ENCODE measurements at places on chromosomes 13 and 19.

DNA sequence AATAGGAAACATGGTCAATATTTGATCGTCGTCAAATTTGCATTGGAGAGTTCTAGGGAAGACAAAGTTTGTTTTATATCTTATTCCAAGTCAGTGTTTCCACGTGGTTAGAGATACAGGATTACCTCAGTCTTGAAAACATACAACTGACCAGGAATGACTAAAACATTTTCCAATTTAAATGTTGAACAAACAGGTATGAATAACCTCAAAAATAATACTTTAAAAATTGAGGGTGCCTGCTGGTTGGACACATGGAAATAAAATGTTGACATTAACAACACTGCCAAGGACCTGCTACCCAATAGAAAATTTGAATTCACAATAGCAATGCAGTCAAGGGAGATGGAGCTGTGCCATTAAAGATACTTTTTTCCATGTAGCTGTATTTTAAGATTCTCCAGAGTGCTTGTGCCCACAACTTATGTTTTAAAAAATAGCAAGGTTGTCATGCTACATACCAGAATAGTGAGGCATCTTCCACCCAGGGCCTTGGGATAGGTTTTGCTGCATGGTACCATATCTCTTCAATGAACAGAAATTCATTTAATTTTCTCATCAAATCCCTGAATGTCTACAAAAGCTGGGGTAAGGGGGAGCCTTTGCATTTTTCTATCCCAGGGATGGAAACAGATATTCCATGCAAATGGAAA is 260.8 kb downstream of the EFNB2 start:
- no peak for DNase-seq

GRCh38 chr19:35208121-35208520 is 20.4 kb downstream of the FAM187B start:
- no peak for DNase-seq

- DNase-seq = no peak
Observed at GRCh38 chr13:59099182-59099974, 1064.3 kb downstream of the DIAPH3 start.

- DNase-seq = no peak
Observed at GRCh38 chr19:51508059-51508733, 6.6 kb upstream of the SIGLEC12 start.

DNA sequence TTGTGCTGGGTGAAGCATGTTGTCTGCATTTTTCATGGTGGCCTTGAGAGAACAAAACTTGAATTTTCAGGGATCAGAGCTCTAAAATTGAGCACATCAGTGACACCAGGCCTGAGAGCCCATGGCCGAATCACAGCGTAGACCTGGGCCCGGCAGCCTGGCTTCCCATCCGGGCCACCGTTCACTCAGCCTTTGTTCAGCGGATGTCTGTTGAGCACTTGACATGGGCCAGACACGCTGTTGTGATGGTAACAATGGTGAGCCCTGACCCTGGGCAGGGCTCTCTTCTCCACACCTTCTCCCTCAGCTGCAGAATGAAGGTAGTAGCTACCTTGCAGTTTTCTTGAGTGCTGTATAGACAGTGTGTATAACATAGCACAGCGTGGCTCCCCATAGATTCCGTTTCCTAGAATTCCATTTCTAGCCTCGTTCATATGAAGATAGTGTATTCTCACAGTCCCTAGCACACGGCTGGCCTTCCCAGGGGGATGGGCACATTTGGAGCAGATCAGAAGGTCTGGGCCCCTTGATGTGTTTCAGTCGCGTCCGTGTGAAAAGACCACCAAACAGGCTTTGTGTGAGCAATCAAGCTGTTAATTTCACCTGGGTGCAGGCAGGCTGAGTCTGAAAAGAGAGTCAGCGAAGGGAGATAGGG is 75.3 kb downstream of the RAB20 start:
- no peak for DNase-seq

- DNase-seq = no peak
Observed at GRCh38 chr19:17220207-17220758, 5.1 kb downstream of the USE1 start.

GRCh38 chr13:68168448-68168847 is 938.3 kb upstream of the PCDH9 start:
- DNase-seq = no peak

DNA sequence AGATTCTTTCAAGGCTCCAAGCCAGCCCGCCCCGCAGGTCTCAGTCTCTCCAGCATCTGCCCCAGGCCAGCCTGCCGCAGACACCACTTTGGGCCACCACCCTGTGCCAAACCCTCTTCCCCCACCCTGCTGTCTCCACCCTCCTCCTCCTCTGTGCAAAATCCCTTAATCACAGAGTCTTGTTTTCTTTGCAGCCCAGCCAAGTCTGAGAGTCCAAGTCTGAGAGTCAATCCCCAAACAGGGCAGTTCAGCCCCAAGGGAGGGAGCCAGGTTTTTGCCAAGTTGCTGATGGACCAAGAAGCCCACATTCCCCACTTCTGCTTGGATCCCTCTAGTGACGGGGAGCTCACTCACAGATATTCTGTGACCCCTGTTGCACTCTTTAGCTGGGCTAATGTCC is 3.1 kb downstream of the ADAMTS10 start:
- no peak for DNase-seq

DNA sequence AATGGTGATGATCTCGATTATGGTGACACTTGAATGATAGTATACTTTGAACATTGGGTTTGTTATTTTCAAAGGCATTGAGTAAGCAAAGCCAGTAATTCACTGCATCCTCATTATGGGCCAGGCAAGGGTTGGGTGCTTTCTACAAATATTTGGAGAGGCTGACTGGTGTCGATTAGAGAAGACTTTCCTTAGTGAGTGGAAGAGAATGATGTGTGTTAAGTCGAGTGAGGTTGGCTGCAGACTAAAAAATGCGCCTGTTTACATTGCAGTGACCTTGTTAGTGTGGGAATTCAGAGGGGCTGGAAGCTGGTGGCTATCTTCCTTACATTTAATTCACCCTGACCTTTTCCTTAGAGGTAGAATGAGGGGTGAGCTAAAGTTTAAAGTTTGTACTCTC is 22.4 kb upstream of the RNF113B start:
- no peak for DNase-seq

DNA sequence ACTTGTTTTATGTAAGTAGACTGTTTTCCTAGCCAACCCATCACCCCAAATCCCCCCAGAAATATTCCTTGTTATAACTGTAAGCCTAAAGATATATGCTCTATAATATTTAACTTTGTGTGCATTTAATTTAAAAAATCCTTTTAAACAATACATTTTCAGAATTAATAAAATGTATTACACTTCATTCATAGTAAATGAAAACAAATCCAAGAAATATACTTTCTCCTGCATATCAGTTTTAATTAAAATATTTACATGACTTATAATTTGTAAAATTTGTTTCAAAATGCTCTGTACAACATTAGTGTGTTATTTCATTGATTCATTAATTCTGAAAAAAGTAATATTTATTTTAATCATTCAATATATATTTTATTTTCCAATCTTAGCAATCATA is 669.1 kb upstream of the PCDH20 start:
- no peak for DNase-seq

- DNase-seq = no peak
Observed at GRCh38 chr19:52532480-52532879, 5.0 kb downstream of the ZNF808 start.

DNA sequence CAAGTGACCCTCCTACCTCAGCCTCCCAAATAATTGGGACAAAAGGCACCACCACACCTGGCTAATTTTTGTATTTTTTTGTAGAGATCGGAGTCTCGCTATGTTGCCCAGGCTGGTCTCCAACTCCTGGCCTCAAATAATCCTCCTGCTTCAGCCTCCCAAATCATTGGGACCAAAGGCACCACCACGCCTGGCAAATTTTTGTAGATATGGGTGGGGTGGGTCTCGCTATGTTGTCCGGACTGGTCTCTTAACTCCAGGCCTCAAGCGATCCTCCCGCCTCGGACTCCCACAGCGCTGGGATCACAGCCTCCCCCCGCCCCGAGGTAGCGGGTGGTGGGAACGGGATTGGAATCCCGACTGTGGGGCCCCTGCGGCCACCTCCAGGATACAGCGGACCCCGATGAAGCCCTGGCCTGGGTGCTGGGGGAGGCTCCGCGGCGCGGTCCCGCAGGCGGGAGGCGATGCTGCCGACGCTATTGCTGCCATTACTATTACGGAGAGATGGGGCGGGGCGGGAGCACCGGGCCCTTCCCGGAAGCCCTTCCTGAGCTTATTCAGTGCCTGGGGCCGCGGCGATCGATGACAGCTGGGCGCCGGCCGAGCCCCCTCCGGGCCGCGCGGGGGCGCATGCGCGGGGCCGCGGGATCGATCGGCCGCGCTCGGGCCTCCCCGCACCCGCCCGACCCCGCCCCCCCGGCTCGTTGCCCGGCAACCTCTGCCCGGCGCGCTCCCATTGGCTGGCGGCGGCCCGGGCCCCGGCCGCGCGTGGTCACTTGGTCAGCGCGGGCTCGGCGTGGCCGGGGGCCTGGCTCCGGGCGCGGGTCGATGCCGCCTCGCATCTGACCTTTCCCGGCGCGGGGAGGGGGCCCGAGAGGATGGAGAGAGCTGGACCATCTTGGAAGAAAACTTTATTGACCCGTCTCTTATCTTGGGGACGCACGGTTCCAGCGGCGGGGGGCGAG is 27.9 kb upstream of the ONECUT3 start:
- no peak for DNase-seq

GRCh38 chr13:42355491-42356183 is 83.7 kb downstream of the AKAP11 start:
- no peak for DNase-seq

GRCh38 chr13:105491345-105491744 is 1044.1 kb downstream of the EFNB2 start:
- DNase-seq = no peak

DNA sequence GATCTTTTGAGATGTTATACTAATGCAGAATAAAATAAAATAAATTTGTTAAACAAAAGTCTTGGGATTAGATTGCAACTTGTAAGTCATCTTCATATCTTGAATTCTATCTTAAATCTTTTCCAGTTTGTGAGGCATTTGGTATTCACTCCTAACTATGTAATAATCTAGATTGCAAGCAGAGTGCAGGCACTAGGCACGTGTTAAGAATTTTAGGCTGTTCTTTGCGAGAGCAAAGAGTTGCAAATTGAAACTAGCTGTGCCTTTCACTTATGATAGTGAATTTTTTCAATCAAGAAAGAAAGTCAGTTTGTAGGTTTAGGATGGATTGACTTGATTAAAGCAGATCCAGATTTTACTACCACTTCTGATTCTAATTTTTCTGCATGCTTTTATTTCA is 264.1 kb upstream of the SPRY2 start:
- no peak for DNase-seq

GRCh38 chr13:41117869-41118268 is 14.7 kb downstream of the KBTBD6 start:
- no peak for DNase-seq

DNA sequence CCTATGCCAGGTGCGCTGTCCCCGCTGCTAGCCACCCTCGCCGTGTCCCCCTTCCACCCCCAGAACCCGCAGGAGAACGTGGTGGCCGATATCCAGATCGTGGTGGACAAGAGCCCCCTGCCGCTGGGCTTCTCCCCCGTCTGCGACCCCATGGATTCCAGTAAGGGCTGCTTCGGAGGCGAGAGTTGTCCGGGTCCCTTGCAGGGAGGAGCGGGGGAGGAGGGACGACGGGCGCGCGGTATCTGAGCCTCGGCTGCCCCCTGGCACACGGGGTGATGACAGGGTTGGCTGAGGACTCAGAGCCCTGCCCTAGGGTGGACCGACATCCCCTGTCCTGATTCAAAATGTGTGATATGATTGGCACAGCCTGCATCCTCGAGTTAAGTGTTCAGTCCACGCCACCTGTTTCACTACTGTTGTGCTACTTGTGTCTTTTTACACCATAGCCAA is 653 bp downstream of the MVB12A start:
- no peak for DNase-seq

DNA sequence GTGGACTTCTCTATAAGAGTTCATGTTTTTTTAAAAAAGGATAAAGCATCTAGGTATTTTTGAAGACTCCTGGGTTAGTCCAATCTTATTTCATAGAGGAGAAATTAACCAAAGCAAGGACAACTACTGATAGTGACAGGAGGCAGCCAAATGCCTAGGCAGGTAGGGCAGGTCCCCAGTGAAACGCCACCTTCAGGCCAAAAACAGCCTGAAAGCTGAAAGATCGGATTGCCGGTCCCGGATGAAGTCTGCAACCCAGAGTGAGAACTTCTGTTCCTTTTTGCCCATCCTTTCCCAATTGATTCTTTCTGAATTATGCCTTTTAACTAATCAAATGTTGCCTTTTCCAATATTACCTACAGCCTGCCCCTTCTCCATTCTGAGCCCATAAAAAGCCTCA is 6.1 kb upstream of the GGACT start:
- DNase-seq = no peak

GRCh38 chr13:113297370-113298042 is 467 bp downstream of the LAMP1 start:
- peak; percentile 16 for DNase-seq

DNA sequence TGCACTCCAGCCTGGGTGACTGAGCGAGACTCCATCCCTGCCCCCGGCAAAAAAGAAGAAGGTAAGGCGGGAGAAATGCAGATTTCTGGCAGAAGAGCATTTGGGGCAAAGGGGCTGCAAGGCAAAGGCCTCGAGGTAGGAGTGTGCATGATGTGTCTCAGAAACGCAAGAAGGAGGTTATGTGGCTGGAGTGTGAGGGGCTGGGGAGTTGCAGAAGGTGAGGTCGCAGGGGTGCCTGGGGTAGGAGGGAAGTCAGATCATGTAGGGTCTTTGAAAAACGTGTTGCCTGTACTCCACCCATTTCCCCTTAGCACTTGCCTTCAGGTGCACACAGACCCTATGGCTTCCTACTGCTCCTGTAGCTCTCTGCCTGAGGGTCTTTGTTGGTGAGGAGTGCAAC is 29.9 kb downstream of the KCTD15 start:
- DNase-seq = no peak

GRCh38 chr13:113638173-113638746 is 19.7 kb downstream of the ATP4B start:
- DNase-seq = no peak

- DNase-seq = no peak
Observed at GRCh38 chr19:46863818-46864629, 3.2 kb downstream of the ARHGAP35 start.

DNA sequence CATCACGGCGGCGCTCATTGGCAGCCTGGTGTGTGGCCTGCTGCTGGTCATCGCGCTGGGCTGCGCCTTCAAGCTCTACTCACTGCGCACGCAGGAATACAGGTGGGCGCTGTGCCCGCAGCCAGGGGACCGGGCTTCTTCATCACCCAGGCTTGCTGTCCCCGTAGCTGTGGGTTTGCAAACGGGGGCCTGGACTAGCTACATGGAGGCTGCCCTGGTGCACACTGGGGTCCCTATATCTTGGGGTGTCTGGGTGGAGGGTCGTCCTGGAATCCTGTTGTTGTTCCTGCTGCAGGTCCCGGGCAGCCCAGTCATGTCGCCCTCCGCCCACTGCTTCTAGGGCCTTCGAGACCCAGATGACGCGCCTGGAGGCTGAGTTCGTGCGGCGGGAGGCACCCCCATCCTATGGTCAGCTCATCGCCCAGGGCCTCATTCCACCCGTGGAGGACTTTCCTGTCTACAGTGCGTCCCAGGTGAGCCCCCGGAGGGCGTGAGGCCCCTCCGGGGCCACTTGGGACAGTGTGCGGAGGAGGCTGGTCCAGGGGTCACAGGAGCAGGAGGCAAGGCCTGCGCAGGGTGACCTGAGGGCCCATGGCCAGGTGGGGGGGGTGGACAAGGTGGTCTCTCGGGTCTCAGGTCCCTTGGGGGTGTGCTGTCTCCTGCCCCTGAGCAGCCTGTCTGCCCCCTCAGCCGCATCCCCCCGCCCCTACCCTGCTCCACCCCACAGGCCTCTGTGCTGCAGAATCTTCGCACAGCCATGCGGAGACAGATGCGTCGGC is 12.3 kb downstream of the LRP3 start:
- no peak for DNase-seq
